CD8-positive, alpha-beta memory T cell (primary cell): ENCODE measurements at places on chromosomes 12 and 14. TPM values are rescaled to one million over a fixed set of nuclear protein-coding genes. Genes with fewer than 3 reads are reported as not detected.

Gene MYO1H
- total RNA-seq, result not detected

Gene BBS10
- 5.9 TPM for total RNA-seq

Gene CARMIL3
- 1.5 TPM for total RNA-seq

GRCh38 chr12:132270516-132270915 is 58.9 kb downstream of the GALNT9 start:
- no peaks in the 10 kb centered on the region for H3K27me3 ChIP-seq
- no peak overlapping the region for H3K4me3 ChIP-seq
- H3K27ac ChIP-seq, result no peak overlapping the region
- DNase-seq, result no peak

- H3K27me3 ChIP-seq, result no peaks in the 10 kb centered on the region
- H3K36me3 ChIP-seq, result no peaks in the 10 kb centered on the region
- DNase-seq, result no peak
- H3K4me1 ChIP-seq, result no peaks in the 10 kb centered on the region
- H3K4me3 ChIP-seq, result no peak overlapping the region
Measured at GRCh38 chr14:57482120-57482519, 11.5 kb downstream of the CCDC198 start.

DNA sequence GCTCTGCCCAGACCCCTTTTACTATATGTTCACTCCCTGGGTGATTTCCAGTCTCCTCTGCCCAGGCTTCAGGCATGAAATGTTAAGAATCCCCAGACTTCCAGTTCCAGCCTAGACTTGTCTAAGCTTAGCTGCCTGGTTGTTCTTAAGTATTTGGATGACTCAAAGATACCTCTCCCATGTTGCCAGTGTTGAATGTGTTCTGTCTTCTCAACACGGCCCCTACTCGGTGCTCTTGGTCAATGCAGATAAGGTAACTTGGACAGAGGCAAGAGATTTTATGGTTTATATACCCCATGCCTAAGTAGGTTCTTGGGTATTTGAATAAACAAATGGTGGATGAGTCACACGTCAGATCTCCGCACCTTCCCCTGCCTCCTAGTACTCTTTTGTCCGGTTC is 13.6 kb downstream of the PIWIL1 start:
- no peaks in the 10 kb centered on the region for H3K36me3 ChIP-seq
- no peaks in the 10 kb centered on the region for H3K4me1 ChIP-seq
- H3K27me3 ChIP-seq, result no peaks in the 10 kb centered on the region
- no peak for DNase-seq
- H3K27ac ChIP-seq, result no peak overlapping the region
- H3K4me3 ChIP-seq, result no peak overlapping the region
